ENCODE measurements at places on chromosomes 7 and 10.

GRCh38 chr7:90917539-90917938 is 321.4 kb downstream of the CDK14 start:
- no peak for DNase-seq

DNA sequence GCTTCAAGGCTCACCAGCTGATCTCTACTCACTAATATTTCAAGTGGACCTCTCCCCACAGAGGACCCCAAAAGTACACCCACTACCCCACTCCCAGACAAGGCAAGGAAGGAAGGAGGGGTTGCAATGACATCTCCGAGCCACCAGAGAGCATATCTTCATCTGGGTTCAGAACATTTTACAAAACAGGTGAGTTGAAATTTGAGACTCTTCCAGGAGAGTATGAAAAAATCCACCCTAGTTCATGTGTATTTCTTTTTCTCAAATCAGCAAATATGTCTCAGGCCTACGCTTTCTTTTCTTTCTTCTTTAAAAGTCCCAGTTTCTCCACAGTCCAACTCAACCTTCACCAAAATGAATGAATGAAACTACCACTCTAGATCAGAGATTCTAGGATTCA is 61.9 kb downstream of the SGMS1 start:
- peak; percentile 50 for DNase-seq

DNA sequence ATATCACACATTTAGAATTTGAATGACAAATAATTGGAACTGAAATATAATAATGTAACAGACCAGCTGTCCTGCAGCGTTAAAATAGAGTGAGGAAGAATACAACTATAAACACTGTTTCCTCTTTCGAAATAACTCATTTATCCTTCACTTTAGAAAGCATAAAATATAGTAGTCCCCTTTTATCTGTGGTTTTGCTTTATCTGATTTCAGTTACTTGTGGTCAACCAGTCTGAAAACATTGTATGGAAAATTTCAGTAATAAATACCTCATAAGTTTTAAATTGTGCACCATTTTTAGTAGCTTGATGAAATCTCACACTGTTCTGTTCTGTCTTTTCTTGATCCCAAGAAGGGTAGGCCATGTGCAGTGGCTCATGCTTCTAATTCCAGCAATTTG is 31.7 kb downstream of the POLR1F start:
- DNase-seq = no peak

DNA sequence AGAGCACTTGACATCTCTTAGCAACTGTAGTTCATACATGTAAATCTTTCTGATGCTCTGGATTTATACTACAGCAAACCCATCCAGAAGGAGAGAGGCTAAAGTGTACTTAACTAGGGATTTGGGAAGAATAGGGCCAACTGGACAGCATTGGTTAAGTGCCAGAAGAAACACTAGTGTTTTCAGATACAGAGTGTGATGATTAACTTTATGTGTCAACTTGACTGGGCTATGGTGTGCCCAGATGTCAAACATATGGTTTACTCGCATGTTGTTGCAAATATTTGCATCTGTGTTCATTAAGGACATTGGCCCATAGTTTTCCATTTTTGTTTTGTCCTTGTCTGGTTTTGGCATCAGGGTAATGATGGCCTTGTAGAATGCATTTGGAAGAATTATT is 384.7 kb upstream of the KCND2 start:
- DNase-seq = no peak

DNA sequence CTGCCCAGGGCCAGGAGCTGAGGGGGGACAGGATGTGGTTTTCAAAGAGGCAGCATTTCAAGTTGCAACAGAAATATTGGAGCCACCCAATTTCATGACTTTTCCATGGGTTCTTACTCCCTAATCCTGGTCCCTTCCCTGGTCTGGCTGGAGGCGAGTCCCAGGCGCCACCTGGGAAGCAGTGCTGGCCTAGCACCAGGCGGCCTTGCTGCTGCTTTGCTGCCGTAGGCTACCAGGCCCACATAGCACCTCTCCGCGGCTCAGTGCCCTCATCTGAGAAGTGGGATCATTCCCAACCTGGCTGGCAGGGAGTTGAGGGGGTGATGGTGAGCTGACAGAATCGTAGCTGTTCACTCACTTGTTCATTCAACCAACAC is 33.7 kb downstream of the ZMIZ1 start:
- DNase-seq = no peak

- DNase-seq = no peak
These were observed 19.1 kb upstream of the DNAAF5 start for GRCh38 chr7:707296-708000.

DNA sequence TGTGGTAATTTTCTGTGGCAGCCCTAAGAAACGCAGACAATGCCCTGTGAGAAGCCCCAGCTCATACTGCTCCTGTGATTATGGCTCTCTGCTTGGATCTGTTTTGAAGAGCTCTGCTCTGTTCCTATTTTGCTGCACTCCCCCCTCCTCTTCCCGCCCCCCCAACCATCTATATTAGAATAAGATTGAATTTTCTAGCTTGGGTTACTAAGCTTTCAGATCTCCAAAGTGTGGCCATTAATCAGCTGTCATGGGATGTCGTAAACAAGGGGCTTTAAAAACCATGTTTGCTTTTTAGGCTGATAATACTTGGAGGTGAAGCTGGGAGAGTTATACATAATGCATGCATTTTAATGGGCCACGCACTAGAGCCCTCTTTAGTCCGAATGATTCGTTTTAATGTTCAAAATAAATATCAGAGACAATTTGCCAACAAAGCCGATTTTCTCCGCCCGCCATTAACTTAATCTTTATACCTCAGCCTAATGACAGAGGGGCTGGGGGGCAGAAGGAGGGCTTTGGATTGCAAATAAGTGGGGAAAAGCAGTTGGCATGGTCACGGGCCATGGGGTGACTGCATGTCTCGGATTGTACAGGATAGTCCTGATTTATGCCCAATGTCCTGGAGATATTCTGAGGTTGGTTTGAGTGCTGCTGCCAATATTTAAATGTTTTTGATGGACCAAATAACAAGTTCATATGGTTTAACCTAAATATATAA is 165.5 kb downstream of the RPS24 start:
- DNase-seq = no peak

- DNase-seq = no peak
These were observed 186.6 kb upstream of the INHBA start for GRCh38 chr7:41889472-41889871.

DNA sequence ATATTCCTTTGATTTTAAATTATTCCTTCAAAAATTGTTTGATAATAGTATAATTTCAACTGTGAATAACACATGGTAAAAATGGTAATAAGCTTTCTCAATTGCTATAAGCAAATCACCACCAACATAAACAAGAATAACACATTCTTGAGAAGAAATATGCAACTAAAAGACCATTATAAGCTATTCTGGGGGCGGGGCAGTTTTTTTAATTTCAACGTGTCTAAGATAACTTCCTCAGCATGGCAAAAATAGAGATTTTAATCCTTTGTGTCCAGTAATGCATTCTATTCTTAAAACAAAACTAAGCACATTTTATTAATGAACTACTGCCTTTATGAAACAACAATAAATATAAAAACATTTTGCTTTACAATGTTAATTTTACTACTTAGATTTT is 1.5 kb downstream of the DNAJC12 start:
- no peak for DNase-seq

- DNase-seq = no peak
These were observed 238.0 kb downstream of the COBL start for GRCh38 chr7:51078653-51079052.

GRCh38 chr10:35517431-35518181 is 87.5 kb upstream of the GJD4 start:
- DNase-seq = no peak
